Left lung (tissue), 14 donors: ENCODE measurements at places on chromosomes 3 and 15.

DNA sequence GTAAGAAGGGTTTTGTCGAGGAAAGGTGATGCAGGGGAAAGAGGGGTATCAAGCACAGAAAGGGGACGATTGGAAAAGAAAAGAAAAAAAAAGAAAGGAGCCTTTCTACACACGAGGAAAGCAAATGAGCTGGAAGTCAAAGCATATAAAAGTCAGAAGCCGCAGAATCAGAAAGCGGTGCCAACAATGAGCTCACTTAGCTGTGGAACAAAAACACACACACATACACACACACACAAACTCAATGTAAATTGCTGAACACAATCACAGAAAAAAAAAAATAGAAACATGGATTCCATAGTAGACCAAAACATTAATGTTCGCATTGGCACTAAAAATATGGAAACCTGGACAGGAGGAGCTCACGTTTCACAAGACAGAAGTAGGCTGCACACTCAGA lies 63.4 kb upstream of the FEZF2 start:
- DNase-seq: no peak

GRCh38 chr15:66881173-66881905 lies 179.3 kb downstream of the SMAD6 start:
- no peak for DNase-seq

DNA sequence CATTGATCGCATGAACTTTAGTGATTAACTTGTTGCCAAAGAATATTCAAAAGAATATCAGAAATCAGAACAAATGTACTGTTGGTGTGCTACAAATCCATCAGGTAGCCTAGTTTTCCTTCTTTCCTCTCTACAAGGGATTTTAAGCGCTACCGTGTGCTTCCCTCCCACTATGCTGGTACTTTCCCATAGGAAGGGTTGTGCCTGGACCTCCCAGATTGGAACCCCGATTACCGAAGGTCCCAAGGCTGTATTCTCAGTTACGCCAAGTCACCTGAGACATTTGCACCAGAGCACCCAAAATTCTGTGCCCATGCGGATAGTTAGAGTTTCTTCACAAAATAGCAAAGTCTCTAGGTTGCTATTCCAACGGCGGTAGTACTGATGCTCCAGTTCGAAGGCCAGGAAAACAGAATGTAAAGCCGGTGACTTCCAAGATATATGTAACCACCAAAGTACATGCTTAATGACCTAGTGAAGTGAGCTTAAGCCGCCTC lies 23.4 kb upstream of the GATM start:
- no peak for DNase-seq

DNA sequence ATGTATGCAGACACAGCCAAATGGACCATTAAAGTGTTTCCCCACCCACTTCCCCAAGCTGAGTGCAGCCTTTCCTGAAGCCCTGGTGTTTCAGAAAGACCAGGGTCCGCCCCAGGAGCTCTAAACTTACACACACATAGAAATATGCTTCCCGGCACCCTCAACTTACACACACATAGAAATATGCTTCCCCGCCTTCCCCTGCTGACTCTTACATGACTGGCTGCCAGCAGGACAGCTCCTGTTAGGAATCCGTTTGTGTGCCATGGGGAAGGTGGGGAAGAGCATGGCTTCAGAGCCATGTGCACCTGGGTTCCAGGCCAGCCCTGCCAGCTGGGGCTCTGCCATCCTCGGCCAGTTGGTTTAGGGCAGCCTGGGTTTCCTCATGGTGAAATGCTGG lies 3.6 kb downstream of the CLEC3B start:
- DNase-seq: no peak

DNA sequence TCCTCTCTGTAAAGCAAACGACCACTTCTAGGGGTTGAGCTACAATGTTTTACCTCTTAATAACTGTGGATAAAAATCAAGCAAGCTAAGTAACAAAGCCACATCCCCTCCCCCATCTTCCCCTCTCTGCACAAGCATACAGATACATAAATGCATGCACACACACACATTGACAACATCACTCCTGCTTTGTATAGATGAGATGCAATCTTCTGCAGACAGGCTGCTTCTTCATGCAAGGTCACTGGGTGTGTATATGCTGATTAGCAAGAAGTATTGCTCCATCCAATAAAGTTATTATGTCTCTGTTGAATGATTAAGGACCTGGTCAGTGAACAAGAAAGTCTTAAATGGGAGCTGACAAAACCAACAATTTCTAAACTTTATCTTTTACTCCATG lies 8.8 kb upstream of the ATP11B start:
- DNase-seq: no peak

GRCh38 chr15:60195611-60196010 lies 191.5 kb downstream of the FOXB1 start:
- no peak for DNase-seq

DNA sequence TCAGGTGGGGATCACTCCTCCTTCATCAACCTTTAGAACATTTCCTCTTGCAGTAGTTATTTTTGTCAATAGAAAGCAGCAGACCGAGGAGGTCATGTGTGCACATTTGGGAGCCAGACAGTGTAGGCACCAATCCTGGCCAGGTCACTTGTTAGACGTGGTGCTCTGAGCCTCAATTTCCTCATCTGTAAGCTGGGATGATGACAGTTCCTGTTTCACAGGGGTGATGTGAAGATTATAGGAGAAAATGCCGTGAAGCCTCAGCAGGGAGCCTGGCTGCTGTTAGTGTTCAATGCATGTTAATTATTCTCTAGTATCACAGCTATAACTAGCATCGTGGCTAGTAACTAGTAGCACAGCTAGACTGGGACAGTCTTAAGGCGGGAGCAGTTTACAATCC lies 64.7 kb downstream of the ATP2B2 start:
- DNase-seq: no peak
